Diencephalon (tissue), 1 donor: ENCODE measurements at places on chromosomes 7 and 10. TPM values are rescaled to one million over a fixed set of nuclear protein-coding genes. Genes with fewer than 3 reads are reported as not detected.

NEBL gene
- total RNA-seq = 66.4 TPM

GJC3 gene
- not detected for total RNA-seq

TRPV5 gene
- total RNA-seq = 0.23 TPM

CFAP69 gene
- total RNA-seq = 9.2 TPM

LRRN3 gene
- total RNA-seq = 140 TPM

ERVW-1 gene
- total RNA-seq = not detected

C7orf57 gene
- 5.8 TPM for total RNA-seq

LRRD1 gene
- 0.92 TPM for total RNA-seq

SMKR1 gene
- total RNA-seq = 6.7 TPM

FFAR4 gene
- total RNA-seq = 1.2 TPM

CYP26C1 gene
- 0.23 TPM for total RNA-seq

PNPLA8 gene
- total RNA-seq = 81.4 TPM

ACHE gene
- 73.4 TPM for total RNA-seq

PRTFDC1 gene
- total RNA-seq = 31.8 TPM

SLC18A2 gene
- 13.1 TPM for total RNA-seq

GPR146 gene
- 3.2 TPM for total RNA-seq

GATAD1 gene
- total RNA-seq = 30.0 TPM

AOAH gene
- total RNA-seq = 5.3 TPM

SERPINE1 gene
- 0.23 TPM for total RNA-seq

SAP25 gene
- not detected for total RNA-seq

CUL2 gene
- total RNA-seq = 46.1 TPM

RTKN2 gene
- total RNA-seq = 10.6 TPM

LBX1 gene
- total RNA-seq = not detected

CTAGE8 gene
- total RNA-seq = not detected

GJD4 gene
- 0.23 TPM for total RNA-seq

CAV1 gene
- 10.6 TPM for total RNA-seq
